ENCODE measurements at places on chromosomes 4 and X. TPM values are rescaled to one million over a fixed set of nuclear protein-coding genes. Genes with fewer than 3 reads are reported as not detected.

GASK1B gene
- total RNA-seq, result 0.29 TPM

FGFR3 gene
- total RNA-seq, result 0.07 TPM

GLOD5 gene
- total RNA-seq, result not detected

GRCh38 chrX:44872821-44873414 is at the start of gene KDM6A:
Gene KDM6A, plus strand, starts transcription at chrX:44873188. Its CDS starts 364 bp downstream, at chrX:44873552.
- peak within 1 kb of the TSS; percentile 86 for H3K4me3 ChIP-seq
- no peaks in the 10 kb centered on the region for H3K36me3 ChIP-seq
- no peaks in the 10 kb centered on the region for H3K27me3 ChIP-seq

Measured in CD8-positive, alpha-beta memory T cell (primary cell).